ENCODE measurements at places on chromosomes 13 and 19.

- DNase-seq, result no peak
These were observed 742.8 kb downstream of the DACH1 start for GRCh38 chr13:71124230-71124629.

DNA sequence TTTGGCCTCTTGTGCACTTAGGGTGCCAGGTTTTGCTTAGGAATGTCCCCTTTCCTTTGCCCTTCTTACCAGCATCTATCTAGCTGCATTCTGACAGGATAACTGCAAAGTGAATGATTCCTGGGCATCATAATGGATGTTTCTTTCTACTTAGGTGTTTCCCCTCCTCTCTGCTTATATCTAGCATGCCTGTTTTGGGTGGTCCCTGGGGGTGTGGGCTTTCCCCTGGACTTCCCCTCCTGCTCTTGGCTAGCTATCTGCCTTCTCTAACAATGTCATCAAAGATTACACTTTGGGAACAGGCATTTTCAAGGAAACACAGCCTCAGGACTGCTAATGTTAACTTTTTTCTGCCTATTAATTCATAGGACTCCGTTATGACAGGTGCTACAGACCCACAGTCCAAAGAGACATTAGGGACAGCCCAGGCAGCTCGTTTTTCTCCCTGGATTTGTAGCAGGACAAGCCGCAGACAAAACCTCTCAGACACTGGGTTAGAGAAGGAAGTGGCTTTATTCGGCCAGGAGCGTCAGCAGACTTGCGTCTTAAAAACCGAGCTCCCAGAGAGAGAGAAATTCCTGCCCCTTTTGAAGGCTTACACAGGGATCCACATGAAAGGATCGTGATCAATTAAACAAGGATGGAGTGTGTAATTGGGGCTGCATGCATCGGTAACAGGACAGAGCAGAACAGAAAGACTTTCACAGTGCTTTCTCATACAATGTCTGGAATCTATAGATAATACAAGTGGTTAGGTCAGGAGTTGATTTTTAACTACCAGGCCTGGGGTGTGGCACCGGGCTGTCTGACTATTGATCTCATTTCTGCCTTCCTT lies 17.3 kb downstream of the ZNF700 start:
- DNase-seq, result no peak

DNA sequence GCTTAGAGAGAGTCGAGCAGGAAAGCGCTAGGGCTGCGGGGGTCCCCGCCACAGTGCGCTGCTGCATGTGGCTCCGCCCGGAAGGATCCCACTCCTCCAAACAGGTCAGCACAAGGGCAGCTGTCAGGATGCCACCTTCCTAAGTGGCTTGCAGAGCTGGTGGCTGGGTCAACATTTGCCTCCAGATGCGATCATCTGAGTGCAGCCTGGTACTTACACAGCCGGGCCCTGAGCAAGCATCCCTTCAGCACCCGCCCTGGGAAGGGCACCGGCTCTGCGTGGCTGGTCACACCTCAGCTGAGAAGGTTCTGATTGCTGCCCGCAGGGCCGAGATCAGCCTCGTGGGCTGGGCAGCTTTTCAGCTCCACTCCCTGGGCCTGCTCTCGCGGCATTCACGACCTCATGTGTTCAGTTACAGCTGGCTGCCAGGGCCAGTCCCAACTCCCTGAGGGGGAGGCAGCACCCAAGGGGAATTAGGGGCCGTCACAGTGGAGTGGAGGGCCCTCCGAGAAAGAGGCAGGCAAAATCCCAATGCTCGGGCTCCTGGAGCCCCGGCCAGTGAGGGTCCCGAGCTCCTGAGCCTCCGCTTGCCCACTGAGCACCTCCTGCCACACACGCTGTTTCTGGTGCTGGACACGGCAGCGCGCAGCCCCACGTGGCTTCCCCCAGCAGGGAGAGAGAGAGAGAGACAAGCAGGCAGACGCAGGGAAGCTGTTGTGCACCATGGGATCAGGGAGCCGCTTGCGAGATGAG lies 26.8 kb downstream of the AP1M1 start:
- DNase-seq, result no peak

DNA sequence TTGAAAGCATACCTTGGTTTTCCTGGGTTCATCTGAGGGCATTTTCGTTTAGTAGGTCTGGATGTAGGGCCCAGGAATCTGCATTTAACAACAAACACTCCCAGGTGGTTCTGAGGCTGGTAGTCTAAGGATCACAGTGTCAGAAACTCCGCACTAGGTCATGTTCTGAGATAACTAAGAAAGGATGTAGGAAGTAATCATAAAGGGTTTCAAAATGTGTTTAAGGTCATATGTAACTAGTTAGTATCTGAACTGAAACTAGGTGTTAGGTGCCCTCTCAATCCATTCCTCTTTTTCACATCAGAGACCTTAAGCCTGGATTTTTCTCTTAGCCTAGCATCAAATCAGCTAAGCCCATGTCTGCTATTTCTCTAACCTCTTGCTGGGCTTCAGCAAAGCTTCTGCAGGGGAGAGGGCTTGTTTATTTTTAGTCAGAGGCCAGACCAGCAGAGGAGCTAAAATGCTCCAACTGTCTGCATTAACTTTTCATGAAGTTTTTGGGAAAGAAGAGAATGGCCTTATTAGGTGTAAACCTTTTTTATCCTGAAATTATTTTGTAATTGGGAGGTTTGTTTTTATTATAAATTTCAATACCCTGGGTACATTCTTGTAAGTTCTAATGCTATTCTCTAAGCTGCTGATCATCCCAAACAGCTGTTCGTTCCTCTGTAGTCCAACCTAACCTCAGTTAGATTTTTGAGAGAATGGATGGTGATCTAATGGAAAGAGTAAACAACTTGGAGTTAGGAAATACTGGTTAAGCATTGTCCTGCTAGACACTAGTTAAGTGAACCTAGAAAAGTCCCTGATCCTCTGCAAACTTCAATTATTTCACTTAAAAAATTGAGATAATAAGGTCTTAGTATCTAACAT lies 262.8 kb upstream of the RFC3 start:
- DNase-seq, result no peak

DNA sequence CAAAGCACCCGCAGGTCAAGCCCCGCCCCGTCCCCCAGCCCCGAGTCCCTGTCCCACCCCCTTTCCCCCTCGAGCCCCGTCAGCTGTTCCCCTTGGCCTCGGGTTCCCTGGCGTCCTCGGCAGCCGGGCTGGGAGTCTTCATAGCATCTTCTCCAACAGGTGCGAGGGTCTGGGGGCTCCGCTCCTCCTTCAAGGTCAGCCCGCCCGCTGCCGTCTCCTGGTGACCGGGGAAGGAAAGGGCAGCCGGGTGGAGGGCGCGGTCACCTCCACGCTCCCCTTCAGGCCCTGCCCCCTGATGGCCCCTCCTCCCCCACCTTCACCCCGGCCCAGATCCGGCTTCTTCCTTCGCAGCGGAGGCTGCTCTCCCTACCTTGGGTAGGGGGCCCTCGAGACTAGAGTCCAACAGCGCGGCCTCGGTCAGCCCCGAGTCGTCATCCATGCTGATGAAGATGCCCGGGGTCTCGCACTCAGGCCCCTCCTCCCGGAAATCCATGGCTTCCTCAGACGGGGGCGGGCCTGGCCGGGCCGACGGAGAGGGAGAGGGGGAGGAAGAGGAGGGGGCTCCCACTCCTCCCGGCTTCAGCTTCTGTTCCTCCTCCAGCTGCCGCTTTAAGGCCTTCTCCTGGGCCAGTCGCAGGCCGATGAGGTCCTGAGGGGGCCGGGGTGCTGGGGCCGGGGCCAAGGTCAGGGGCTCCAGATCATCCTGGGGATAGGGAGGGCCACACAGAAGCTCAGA lies 541 bp upstream of the RSPH6A start:
- no peak for DNase-seq

DNA sequence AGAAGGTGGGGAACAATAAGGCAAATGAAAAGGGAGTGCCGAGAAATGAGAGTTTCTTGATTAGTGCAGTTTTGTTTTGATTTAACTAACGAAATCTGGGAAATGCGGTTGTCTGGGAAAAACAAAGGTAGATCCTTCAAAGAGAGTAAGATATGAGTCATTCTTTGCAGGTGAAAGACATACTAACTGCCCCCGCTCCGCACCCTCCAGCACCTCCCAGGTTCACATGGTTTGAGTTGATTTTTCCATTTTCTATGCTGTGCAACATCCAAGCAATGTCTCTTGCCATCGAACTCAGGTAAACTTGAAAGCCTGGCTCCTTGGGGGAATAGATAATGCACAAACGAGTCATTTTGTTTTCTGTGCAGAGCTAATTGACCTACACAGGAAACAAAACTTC lies 84.1 kb upstream of the KLF12 start:
- DNase-seq, result no peak

GRCh38 chr13:79631051-79631659 lies 150.2 kb downstream of the NDFIP2 start:
- DNase-seq, result no peak

GRCh38 chr19:29499921-29500590 lies 25.7 kb upstream of the VSTM2B start:
- no peak for DNase-seq

DNA sequence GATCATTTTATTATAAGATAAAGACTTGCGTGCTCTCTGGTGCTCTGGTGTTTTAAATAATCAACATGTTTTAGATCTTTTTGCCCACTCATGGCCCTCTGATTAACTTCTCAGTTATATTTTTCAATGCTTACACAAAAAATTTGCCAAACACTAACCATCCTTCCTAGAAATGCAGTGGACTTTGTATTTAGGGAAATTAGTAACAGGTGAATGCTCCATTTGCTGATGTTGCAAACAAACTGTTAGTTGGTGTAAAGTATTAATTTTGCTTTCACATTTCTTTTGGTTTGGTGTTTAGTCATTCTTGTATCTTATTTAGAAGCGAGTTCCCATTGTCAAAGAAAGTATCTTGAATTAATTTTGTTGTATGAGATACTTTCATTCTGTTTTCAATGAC lies 2.7 kb downstream of the KL start:
- no peak for DNase-seq

- peak; percentile 13 for DNase-seq
These were observed 51.1 kb upstream of the ZNRF4 start for GRCh38 chr19:5403968-5404640.

DNA sequence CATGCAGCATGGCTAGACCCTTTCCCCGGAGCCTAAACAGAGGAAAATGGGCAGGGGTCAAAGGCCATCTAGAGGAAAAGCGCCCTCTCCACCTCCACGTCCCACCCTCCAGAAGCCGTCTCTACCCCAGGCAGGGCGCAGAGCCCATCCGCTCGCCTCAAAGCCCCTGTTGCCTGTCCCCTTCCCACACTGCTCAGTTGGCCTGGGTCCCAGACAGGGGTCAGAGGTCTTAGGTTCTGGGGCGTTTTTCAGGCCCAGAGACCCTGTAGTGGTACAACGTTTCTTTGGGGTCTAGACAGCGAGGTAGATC lies 285 bp downstream of the TMEM143 start:
- DNase-seq, result no peak

DNA sequence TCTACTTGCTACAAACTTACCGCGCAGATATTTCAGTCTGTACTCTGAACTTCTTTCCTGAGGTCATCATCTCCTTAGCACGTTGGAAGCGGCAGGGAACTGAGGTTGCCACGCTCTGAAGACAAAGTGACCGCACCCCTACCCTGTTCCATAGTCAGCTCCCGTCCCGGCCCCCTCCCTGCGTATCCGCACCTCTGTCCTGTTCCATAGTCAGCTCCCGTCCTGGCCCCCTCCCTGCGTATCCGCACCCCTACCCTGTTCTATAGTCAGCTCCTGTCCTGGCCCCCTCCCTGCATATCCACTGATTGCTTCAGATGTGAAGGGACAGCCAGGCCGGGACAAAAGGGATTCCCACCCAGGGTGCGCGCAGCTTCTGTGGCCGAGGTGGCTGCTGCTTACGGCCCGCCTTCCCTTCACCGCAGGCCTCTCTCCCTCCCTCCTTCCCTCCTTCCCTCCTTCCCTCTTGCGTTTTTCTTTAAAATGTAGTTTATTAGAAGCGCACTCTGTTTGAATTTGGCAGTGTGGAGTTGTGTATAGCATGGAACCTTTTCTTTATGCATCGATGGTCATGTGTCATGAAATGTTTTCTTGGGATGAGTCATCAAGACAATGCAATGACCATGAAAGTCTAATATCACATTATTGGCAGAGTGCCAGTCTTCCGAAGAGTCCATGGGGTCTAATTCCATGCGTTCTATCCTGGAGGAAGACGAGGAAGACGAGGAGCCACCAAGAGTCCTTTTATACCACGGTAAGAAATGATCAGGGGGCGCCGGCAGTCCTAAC lies 21.9 kb upstream of the NDUFS7 start:
- peak; percentile 55 for DNase-seq

GRCh38 chr13:110116072-110116487 lies 190.9 kb downstream of the COL4A1 start:
- DNase-seq, result no peak

DNA sequence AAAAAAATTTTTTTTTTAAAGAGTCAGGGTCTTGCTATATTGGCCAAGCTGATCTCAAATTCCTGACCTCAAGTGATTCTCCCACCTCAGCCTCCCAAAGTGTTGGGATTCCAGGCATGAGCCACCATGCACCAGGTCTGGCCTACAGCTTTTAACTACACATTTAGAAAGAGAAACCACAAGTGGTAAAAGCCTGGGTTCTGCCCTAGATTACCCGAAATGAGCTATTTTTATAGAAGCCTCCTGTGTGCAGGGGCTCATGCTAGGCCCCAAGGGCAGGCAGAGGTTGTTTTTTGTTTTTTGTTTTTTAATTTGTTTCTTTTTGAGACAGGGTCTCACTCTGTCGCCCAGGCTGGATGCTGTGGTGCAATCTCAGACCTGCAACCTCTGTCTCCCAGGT lies 14.0 kb upstream of the MYADM start:
- no peak for DNase-seq

- DNase-seq, result peak; percentile 94
These were observed 324 bp upstream of the FBXO17 start for GRCh38 chr19:38975861-38976271.

DNA sequence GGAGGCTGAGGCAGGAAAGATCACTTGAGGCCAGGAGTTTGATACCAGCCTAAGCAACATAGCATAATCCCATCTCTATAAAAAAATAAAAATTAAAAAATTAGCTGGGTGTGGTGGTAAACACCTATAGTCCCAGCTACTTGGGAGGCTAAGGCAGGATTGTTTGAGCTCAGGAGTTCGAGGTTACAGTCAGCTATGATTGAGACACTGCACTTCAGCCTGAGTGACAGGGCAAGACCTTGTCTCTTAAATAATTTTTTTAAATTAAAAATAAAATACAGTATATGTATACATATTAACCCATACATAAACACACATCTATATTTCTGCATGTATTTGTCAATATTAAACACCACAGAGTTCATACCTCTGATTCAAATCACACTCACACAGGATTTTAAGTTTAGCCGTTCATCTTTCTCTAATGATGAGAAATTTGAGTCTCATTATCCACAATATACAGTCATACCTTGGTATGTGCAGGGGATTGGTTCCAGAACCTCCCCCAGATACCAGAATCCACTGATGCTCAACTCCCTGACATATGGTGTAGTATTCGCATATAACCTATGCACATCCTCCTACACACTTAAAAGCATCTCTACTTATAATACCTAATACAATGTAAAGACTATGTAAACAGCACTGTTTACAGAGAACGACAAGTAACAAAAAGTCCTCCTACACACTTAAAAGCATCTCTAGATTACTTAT lies 44.7 kb downstream of the PSPC1 start:
- DNase-seq, result no peak

Measured in NCI-H2227 treated with DMSO at 0.1 percent for 48 hours (cell line).